ENCODE measurements at places on chromosomes 2 and 18.

DNA sequence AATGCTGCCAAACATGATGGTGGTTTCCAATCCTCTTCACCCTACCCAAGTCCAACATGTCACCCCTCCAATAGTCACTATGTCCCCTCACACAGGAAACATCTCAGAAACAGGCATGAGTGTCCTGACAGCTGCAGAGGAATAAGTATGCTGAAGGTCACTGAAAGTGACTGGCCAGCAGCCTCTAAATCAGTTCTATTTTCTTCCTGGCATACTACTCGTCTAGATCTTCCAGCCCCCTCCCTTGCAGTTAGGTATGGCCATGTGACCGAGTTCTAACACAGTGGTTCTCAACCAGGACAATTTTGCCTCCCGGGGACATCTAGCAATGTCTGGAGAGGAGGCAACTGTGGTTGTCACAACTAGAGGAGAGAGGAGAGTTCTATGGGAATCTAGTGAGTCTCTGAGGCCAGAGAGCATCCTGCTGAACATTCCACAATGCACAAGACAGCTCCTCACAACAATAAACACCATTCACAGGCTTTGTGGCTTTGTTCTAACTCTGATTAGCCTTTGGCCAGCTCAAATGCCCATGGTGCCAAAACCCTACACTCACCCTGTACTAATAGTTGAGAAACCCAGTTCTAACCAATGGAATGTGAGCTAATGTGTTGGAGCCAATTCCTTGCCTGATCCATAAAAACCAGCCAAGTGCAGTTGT, 12.6 kb upstream of the ID2 start:
- no peak for DNase-seq

GRCh38 chr2:239291475-239292350, 109.1 kb downstream of the HDAC4 start:
- no peak for DNase-seq

- DNase-seq = no peak
Observed at GRCh38 chr18:41753826-41754225, 201.2 kb upstream of the PIK3C3 start.

DNA sequence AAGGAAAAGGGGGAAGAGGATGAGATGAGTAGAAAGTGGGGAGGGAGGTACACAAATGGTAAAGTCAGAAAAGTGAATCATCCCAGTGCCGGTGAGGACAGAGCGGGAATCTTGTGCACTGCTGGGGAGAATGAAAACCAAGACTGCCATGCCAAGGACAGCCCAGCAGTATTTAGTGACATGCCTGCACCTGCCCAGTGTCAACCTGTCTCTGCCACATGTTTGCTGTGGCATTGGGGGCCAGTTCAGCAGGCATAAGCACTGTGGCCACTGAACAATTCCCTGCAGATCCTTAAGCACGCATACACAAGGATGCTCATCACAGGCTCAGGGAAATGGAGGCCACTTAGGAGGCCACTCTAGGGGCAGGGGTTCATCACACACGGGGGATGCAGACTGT, 5.2 kb upstream of the KCNK3 start:
- DNase-seq = no peak

DNA sequence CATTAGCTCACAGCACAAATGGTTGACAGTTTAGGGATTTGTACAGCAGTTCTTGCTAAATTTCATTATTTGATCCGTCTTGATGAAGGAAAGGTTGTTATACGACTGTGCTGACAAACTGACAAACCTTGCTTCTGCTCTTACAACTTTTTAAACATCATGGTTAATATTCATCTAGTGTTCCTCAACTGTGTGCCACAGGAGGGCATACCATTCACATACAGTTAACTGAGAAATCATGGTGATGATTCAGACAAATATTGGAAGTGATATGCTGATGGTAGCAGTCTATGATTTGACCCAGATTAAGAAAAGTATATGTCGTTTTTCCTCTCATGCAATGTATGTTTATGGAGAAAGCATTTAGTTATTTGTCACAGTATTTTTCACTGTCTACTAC, 129.8 kb upstream of the FSIP2 start:
- DNase-seq = no peak

GRCh38 chr2:167980439-167980838, 267.0 kb downstream of the STK39 start:
- DNase-seq = no peak

DNA sequence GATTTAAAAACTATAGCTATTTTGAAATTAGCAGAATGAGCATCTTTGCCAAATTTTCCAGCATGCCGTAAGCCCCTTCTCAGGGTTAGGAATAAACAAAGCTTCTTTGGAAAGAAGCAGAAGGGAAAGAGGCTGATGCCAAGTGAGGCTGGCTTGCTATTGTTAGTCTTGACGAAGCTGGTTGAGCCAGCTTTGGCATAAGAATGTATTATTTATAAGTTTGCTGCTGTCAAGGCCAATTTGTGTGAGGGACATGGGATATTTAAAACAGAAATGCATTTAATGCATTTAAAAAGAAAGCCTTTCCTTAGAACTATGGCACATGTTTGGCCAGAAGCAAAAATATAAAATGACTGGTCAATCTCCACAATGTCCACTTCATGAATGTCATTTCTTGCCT, 52.5 kb upstream of the TTN start:
- DNase-seq = no peak

- no peak for DNase-seq
Observed at GRCh38 chr2:224209555-224210285, 170.6 kb upstream of the SERPINE2 start.

- DNase-seq = peak; percentile 59
Observed at GRCh38 chr2:127128445-127128904, 21.5 kb upstream of the BIN1 start.

DNA sequence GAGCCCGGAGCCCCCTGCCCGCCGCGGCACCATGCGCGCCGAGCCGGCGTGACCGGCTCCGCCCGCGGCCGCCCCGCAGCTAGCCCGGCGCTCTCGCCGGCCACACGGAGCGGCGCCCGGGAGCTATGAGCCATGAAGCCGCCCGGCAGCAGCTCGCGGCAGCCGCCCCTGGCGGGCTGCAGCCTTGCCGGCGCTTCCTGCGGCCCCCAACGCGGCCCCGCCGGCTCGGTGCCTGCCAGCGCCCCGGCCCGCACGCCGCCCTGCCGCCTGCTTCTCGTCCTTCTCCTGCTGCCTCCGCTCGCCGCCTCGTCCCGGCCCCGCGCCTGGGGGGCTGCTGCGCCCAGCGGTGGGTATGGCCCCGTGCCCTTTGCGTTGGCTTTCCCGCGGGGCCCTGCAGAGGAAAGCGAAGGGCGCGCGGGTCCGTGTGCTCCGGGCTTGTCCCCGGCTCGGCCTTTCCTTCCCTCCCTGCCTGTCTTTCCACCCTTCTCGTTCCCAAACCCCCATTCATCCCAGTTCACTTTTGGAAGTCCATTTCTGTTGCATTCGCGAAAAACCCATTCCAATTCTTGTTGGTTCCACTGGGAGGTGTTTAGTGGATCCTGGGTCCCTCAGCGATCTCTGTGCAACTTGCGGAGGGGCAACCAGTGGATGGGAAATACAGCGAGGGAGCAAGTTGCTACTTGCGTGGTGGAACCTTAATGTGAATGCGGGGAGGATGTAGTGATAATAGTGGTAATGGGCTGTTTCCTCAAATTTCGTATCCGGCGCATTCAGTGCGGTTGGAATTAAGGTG, 599 bp downstream of the ADAM23 start:
- peak; percentile 41 for DNase-seq

GRCh38 chr2:111201214-111201613, 80.5 kb downstream of the BCL2L11 start:
- DNase-seq = no peak

DNA sequence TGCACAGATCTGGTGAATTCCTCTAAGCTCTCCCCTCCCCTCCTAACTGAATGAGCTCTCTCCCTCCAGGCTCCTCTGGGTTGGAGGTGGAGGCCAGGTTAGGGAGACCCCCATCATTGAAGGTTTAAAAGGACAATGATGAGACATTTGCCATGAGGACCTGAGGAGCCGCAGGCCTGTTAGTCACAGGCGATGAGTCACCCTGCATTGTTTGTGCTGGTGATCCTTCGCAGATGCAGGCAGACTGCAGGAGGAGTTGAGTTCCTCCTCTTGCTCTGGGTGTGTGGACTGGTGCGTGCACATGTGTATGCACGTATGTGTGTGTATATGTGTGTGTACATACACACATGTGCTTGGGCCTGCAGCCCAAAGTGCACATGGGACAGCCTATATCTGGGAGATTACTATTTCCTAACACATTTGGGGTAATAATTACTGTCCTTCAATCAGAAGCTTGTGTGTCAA, 42.0 kb downstream of the MCFD2 start:
- DNase-seq = no peak

DNA sequence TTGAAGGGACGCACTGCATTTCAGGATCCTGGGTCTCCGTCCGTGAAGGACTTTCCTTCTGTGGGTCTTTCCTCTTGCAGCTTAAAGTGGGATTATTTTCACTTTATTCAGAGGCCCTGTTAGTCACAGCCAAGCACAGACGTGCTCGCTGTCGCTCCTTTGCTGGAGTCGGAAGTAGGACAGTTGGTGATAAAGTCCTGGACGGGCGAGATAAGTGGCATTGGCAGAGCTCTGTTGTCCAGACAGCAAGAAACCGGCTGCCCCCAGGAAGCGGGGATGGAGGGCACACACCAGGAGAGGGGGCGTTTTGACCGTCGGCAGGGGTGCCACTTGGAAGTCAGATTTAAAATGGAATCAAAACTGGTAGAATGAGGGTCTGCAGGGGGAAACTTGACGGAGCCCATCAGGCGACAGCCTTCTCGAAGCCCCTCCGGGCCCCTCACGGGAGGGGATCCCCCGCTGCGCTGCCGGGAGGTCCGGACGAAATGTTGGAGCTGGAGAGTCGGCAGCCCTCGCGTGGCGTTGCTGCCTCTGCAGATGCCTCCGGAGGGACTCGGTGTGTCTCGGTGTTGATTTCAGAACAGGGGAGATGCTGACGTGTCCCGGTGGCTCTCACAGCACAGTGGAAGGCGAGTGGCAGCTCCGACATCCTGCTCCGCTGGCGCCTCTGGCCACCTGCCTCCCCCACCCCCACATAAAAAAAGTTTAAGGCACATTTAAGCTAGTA, 124.2 kb downstream of the NFATC1 start:
- DNase-seq = peak; percentile 69

DNA sequence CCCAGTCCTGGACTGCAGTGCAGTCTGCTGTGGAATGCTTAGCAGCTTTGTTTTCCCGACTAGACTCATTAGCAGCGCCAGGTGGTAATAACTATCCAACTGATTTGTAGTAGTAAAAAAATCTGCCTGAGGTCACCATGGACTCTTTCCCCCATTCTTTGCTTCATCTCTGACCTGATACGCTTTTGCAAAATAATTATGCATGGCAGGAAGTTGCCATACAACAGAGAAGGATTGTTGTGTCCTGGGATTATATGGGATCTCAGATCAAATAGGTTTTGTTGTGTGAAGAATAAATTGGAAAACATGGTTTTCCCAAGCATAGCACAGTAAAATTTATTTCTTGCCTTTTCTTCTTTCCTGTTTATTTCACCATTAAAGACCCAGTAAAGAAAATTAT, 72.4 kb upstream of the ATP5MC3 start:
- DNase-seq = no peak

DNA sequence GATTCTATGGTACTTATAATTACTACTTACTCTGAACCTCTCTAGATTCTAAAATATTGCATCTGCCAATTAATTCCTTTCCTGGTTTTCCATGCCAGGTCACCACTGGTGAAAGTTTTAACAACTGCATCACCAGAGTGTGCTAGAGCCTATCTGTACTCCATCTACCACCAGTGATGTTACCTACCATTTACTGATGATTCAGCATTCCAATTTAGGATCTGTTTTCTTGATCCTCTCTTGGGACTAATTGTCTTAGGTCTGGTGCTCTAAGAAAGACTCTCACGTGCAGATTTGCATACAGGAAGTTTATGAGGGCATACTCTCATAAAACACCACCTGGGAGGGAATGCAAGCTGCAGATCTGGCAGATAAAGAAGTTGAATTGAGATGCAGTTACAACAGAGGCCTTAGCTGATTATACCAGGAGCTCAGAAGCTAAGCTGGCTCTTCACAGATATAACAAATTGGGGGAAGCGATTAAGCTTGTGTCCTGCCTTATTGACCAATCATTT, 347.6 kb upstream of the VRK2 start:
- no peak for DNase-seq

- DNase-seq = no peak
Observed at GRCh38 chr2:218378053-218378452, 4.0 kb upstream of the SLC11A1 start.

GRCh38 chr2:200681697-200682096, 95.9 kb downstream of the AOX1 start:
- no peak for DNase-seq

DNA sequence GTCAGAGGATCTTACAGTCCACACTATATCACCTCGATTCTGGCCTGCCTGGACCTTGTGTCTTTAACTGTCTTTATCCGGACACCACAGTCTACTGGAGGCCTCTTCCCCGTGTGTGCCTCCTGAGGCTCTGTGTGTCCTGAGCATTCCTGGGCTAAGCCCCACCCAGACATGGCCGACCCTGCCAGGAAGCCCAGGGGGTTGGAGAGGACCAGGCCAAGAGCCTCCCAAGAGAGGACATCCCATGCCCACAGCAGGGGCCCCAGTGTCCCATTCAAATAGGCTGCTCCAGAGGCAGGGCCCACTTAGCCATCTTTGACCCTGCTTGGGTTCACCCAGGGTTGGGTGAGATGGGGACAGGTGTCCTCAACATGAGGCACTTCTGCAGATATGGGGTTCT, 84.7 kb upstream of the OTOS start:
- no peak for DNase-seq

DNA sequence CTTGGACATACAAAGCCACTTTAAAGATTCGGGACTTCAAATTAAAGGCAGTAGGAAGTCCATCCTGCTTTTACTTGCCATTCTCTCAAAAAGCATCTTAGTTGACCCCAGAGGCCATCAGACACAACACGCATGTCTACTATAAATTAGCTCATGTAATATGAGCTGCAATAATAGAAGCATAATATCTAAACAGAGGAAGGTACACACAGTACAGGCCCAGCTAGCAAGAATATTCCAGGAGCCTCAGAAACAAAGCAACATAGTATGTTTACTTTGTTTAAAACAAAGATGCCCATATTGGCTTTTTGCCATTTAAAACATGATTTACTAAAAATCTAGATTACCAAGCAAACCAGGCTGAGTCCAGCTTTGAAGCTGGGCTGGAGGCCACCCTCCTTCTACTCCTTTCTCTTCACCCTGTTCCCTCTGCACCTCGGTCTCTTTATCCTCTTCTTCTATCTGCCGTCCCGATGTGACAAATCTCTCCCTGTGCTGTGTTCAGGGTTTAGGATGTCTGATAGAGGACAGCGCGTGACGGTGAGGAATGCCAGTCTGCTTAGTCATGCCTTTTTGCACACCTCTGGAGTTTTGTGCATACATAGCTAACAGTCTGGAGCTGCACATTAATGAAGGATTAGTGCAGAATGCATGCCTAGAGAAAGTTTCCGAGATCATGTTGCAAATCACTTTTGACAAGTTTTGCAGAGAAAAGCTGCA, 28.2 kb downstream of the DTNA start:
- DNase-seq = no peak

DNA sequence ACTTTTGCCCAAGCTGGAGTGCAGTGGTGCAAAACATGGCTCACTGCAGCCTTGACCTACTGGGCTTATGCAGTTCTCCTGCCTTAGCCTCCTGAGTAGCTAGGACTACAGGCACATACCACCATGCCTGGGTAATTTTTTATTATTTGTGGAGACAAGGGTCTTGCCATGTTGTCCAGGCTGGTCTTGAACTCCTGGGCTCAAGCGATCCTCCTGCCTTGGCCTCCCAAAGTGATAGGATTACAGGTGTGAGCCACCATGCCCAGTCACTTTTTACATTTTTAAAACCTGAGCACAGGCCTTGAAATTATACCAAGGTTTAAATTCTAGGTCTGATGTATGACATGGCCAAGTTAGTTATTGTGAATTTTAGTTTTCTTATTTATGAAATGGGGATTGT, 18.2 kb downstream of the SMAD4 start:
- DNase-seq = no peak
